ENCODE measurements at places on chromosomes 1 and 21.

DNA sequence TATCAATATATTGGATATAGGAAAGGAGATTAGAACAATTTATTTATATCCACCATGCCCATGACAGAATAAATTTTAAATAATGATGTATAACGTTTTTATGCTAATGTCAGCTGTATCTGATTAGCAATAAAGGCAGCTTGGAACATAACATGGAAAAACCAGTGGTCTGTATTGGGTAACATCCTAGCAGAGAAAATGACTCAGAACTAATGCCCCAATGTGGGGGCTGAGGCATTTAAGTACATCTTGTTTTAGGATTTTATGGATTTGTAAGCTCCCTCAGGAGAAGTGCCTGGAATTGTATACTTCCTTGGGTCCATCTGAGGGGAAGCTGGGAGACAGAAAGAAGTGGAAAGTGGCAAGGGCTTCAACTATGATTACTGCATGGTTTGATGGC, 82.3 kb downstream of the HMCN1 start:
- no peak for DNase-seq

DNA sequence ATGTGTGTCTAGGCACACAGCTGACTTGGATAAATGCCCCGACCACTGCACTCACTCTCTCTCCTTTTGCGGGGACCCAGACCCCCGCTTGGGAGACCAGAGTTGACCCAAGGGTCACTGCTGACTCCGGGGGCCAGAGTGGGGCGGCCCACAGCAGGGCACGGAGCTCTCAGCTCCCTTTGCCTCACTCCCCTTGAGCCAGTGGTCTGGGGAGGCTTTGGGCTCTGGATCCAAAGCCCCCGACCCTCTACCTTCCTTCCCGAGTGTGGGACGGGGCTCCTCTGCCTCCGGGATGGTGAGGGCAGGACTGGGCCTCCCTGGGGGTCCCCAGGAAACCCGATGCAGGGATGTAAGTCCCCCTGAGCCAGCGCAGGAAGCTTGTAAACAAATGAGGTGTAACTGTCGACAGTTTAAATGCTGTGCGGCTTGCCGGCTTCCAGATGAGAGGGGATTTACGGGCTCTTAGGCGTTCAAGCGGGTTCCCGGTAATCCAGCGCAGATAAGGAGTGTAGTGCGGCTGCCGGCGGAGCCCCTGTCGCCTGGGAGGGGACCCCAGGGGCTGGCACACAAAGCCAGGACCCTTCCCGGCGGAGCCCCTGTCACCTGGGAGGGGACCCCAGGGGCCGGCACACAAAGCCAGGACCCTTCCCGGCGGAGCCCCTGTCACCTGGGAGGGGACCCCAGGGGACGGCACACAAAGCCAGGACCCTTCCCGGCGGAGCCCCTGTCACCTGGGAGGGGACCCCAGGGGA, 7.4 kb downstream of the ACTRT2 start:
- DNase-seq, result no peak

GRCh38 chr1:41714638-41715389, 203.9 kb downstream of the HIVEP3 start:
- DNase-seq, result no peak

GRCh38 chr1:201424146-201424545, 2.6 kb upstream of the TNNI1 start:
- DNase-seq, result no peak

GRCh38 chr1:58745117-58745516, 38.7 kb downstream of the JUN start:
- DNase-seq, result no peak

GRCh38 chr1:910311-910880, 13.3 kb upstream of the SAMD11 start:
- no peak for DNase-seq

DNA sequence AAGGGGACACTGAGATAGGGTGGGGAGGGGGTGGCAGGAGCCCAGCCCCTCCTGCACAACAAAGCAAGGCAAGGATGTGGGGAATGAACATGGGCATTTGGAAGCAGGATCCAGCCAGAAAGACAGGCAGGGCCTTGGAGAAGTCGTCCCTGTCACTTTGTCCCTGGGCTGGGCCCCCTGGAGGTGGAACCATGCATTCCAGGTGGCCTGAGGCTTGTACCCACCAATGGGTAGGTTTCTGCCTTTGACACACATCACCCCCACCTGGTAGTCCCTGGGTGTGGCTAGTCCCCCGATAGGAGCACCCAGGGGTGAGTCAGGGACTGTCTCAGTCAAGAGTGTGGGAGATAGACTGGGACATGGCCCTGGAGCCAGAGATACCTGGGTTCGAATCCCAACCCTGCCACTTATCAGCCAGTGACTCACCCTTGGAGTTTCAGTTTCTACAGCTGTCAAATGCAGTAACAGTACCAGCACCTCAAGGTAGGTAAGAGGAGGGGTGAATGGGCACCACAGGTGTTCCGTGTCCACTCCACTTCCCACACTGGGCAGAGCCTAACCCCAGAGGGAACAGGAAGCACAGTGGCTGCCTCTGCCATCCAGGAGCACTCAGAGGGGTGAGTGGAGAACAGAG, 10.0 kb downstream of the PLA2G2D start:
- peak; percentile 16 for DNase-seq

GRCh38 chr1:240644732-240645131, 32.8 kb upstream of the GREM2 start:
- DNase-seq, result no peak

DNA sequence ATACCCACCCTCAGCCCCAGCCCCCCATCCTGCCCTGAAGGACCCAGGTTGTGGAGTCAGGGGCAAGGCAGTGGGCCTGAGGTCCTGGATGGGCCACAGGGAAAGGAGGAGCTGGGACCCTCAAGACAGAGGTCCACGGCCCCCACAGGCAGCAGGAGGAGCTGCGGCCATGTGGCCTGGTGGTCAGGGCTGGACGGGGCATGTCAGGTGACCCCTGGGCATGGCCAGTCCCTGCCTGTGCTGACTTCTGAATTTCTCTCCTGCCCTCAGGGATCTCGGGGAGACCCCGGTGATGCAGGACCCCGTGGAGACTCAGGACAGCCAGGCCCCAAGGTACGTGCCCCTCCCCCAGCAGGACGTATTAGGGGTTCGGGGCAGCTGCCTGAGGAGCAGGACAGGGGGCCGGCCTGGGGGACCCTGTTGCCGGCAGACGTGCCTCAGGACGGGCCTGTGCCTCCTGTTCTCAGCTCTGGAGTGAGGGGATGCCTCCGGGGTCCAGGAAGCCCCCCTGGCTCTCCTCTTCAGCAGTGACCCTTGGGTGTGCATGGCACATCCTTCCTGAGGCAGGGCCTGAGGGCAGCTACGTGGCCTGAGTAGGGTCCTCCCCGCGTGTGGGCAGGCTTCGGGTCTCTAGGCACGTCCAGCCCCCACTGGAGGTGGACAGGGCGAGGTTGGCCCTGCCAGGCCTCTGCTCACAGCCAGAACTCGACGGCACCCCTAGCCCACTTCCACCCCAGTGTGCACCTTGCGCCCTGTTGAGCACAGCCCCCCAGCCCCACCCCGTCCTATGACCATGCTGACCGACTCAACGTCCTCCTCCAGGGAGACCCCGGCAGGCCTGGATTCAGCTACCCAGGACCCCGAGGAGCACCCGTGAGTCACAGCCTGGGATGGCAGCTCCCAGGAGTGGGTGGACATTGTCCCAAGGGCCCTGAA, 23.6 kb downstream of the COL6A2 start:
- no peak for DNase-seq

- no peak for DNase-seq
Observed at GRCh38 chr1:42783092-42783491, 1.7 kb upstream of the TMEM269 start.

- DNase-seq, result no peak
Observed at GRCh38 chr1:93159337-93159736, 20.9 kb downstream of the TMED5 start.

- DNase-seq, result no peak
Observed at GRCh38 chr1:11623702-11624101, 30.5 kb downstream of the FBXO2 start.

DNA sequence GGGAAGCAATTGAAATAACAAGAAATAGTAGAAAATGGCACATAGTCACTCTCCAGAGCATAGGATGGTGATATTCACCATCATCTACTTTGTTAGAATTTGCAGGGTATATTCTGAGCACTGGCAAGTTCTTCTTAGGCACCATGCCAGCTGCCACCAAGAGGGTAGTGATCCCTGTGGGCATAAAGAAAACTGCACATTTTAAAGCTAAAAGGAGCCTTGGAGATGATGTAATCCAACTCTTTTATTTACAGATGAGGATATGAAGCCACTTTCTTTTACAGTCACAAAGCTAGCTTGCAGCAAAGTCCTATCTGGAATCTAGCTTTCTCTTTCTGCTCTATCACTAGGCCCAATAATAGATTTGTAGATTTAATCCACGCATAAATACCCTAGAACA, 69.0 kb downstream of the PTGER3 start:
- DNase-seq, result no peak

GRCh38 chr1:212655668-212656440, 43.8 kb downstream of the BATF3 start:
- no peak for DNase-seq

- no peak for DNase-seq
Observed at GRCh38 chr1:19758227-19758830, 41.4 kb downstream of the TMCO4 start.

- DNase-seq, result no peak
Observed at GRCh38 chr1:71377886-71378285, 297.1 kb upstream of the ZRANB2 start.

- no peak for DNase-seq
Observed at GRCh38 chr1:168288311-168289052, 7.8 kb downstream of the TBX19 start.

DNA sequence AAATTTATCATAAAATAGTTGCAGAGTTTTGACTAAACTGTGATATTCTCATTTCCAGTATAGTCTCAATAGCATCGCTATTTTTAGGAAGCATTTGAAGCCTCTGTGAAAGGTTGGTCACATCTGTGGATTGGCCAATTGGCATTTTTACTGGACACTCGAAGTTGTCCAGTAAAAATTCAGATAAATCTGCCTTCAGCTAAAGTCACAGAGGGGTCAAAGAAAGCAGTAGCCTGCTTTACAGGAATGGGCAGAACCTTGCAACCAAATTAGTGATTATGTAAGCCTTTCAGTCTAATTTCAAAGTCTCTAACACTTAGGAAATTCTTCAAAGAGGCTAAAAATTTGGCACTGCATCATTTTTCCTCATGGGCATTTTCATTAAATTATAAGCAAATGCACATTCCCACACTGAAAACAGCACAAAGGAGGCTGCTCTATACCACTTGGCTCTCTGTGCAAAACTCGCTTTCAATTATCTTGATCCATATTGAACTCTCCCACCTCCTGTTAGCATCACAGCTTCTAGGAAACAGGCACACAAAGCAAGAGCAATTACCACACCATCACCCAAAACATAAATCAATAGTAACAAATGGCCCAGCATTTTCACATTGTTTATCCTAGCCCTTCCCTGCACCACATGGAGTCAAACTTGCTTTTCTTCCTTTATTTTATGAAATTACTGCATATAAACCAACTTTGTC, 318.5 kb upstream of the DUSP10 start:
- DNase-seq, result no peak

DNA sequence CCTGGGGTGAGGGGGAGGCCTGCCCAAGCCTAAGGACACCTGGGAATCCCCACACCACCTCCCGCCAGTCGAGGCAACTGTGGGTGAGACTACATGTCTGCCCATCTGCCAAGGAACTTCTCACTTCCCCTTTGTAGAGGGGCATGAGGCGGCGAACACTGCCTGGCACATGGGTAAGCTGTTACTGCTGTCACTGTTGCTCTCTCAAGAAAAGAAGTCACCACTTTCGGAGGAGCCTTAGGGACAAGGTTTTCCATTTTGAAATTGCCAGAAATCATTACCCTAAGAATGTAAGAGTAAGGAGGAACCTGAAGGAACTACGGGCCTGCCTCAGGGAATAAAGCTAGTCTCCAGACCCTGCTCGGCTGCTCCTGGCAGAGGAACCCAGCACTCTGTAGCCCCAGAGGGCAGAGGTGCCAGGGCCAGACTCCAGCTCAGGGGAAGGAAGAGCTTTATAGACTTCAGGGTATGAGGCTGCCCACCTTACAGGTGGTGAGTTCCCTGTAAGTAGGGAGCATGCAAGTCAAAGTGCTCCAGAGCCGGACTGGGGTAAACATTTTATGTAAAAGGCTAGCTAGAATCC, 23.3 kb downstream of the SLC2A1 start:
- DNase-seq, result no peak

DNA sequence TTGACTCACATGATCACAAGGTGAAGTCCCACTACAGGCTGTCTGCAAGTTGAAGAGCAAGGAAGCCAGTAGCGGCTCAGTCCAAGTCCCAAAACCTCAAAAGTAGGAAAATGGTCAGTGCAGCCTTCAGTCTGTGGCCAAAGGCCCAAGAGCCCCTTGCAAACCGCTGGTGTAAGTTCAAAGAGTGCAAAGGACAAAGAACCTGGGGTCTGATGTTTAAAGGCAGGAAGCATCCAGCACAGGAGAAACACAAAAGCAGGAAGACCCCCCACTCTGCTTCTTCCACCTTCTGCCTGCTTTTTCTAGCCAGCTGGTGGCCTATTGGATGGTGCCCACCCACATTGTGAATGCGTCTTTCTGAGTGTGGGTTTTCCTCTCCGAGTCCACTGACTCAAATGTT, 2222.6 kb downstream of the MRPL39 start:
- no peak for DNase-seq

- no peak for DNase-seq
Observed at GRCh38 chr1:27931759-27932158, 3.0 kb upstream of the SMPDL3B start.

DNA sequence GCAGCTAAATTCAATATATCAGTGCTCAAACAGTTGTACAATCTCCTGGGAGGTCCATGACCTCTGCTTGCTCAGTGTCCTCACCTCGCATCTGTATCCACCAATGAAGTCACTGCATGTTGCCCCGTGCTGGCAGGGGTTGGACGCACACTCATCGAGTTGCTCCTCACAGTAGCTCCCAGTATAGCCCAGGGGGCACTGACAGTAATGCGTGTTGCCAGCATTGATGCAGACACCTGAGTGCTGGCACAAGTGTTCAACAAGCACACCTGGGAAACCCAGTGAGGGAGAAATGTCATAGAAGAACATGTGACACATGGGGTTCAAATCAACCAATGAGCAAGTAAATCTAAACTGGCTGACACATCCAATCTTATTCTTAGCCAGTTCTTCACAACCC, 40.9 kb upstream of the ADAM30 start:
- no peak for DNase-seq

DNA sequence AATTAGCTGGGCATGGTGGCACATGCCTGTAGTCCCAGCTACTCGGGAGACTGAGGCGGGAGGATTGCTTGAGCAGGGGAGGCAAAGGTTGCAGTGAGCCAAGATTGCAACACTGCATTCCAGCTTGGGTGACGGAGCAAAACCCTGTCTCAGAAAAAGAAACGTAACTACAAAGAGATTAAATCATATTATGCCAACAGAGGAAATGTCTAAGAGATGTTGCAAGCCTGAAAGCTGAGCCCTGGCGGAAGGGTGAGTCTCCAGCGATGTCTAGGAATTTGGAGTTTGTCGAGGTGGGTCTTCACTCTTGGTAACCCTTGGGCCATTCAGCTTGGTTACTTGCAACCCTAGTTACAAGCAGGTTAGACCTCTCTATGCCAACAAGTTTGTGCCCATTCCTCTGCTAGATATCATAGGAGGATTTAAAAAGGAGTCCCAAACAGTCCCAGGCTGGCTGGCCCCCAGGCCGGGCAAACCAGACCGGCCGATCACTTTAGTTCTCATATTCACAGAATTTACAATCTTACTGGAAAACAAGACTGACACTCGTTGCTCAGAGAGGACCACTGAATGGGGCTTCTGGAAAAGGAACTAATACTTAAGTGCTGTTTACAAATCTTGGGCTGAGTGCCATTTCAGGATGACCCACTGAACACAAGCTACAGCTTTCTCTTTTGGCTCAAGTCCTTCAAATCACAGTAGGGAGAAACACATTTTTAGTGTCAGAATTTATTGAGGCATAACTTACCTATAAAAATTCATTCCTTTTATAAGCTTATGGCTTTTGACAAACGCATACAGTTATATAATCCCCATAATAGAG, 27.1 kb downstream of the SLC30A1 start:
- DNase-seq, result no peak
